Activated T-helper 1 cell treated with Interleukin-2 at 50 U/mL for 16 hours (primary cell): ENCODE measurements at places on chromosomes 16 and 17.

DNA sequence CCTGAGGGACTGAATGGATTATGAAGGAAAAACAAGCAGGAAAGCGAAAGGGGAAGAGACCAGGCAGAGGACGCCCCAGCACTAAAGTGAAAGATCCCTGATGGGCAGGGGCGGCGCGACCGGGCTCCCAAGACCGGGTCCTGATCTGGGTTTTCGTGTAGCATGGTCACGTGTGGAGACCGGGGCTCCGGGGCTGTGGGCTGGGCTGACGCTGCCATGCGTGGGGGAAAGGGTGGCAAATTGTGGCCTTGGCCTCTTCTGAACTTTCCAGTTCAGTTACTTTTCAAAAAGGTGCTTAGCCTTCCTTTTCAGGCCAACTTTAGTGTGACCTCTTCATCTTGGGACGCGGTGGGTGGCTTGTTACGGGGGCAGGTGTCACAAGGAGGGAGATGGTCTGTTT lies 57.5 kb downstream of the METRNL start:
- DNase-seq, result no peak

DNA sequence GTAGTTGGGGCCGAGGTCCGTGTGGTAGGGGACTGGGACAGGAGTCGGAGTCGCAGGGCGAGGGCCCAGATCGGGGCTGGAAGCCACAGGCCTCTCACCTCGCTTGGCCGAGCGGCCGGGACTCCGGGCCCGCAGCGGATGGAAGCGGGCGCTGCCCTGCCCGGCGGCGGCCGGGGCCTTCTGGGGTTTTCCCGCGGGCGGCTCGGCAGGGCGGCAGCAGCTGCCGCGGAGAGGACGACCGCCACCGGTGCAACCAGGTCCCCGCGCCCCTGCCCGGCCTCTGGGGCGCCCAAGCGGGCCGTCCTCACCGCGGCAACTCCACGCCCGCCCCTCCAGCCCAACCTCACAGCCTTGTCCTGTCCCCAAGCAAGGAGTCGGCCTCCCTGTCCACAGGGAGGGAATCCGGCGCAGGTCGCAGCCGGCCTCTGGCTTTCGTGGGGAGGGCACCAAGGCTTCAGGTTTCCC lies 15.6 kb upstream of the UTP6 start:
- no peak for DNase-seq

DNA sequence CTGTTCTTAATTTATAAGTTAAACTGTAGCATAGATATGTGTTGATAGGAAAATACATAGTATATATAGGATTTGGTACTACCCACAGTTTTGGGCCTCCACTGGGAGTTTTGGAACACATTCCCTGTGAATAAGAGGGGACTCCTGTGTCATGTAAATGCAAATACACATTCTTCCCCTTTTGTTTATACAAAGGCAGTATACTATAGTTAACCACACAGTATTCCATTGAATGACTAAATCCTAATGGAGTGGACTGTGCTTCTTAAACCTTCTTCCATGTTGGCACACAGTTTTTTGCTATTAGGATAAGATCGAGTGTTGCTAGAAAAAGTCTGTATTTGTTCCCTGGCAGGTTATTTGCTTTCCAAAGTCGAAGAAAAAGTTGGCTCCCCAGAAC lies 22.2 kb downstream of the TAC4 start:
- no peak for DNase-seq

GRCh38 chr16:11629071-11630030 lies 38.9 kb upstream of the SNN start:
- DNase-seq, result no peak

DNA sequence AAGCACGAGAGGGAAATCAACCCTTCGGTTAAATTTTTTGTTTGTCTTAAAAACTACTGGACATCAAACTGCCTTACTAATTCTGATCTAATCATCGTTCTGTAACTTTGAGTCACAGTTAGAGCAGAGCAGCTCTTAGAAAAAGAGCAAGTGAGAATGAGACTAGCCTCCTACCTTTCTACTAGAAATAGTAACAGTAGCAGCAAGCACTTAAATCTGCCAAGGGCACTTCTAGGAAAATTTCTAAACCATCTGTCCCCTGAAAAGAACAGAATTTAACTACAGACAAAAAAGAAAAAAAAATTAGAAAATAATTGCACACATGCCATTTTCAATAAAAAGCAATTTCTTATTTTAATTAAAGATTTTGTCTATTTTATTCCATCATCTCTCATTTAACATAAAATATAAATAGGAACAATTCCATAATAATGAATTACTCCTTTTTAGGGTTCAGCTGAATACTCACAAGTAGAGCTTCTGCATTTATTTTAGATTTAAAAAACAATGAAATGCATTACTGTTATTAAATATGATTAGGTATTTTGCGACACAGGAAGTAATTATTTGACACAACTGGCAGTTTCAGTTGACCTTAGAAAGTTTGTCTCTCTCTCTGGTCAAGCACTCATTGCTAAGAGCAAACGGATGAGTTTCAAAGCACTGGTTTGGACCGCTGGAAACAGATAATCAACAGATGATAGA lies 250.8 kb upstream of the SOX9 start:
- DNase-seq, result no peak

DNA sequence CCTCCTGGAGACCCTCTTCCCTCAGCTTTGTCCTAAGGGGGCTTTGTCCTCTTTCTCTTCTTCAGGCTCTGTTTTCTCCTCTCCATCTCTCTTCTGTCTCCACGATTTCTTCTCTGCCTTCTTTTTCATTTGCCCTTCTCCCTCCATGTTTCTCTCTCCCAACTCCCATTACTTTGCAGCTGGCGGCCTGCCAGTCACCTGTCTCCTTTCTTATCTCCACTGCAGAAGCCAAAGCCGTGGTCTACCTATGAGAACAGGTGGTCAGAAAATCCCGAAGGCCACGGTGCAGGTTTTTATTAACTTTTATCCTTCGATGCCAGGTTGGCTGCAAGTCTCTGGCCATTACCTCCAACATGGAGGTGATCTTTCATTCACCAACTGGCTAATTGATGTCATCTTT lies 45.1 kb downstream of the FZD2 start:
- no peak for DNase-seq

DNA sequence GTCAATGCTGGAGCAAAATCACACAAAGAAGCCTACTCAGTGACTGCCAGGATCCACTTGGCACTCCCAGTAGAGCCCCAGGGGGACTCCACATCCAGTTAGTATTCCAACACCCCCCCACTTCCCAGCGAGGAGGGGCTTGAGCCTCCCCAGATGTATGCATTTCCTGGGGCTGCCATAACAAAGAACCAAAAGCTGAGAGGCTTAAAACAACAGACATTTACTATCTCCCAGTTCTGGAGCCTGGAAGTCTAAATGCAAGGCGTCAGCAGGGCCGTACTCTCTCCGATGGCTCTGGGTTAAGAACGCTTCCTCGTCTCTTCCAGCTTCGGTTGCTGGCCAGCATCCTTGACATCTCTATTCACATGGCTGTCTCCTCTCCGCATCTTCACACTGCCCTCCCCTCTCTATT lies 23.0 kb upstream of the GNA13 start:
- no peak for DNase-seq

DNA sequence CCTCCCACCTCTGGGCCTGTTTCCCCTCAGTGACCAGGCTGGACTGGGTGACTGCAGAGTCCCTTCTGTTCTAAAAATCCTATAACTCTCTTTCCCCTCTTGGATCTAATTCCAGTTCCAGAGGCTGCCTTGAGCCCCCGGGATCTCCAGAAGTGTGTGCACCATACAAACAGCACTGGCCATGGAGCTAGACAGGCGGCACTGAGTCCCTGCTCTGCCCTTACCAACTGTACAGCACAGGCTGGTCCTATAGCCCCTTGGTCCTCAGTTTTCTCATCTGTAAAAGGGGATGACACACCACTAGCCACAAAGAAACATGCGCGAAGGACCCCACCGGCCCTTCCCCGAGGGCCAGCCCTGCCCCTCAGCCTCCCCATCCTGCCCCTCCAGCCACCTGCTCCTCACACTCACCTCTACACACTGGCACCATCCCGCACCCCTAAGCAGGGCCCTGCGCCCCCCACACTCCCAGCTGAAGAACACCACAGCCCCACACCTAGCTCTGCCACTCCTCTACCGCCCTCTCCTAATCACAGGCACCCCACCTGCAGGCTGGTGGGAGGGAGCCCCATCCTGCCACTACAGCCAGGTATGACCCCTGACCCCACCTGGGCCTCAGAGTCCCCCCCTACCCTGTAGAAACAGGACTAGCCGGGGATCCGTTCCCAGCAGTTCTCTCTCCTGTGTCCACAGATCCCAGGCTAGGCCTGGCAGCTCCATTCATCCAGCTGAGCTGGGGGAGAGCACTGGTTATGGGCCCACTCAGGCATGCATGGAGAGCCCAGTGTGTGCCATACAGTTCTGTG lies 913 bp upstream of the KRT16 start:
- DNase-seq, result no peak

DNA sequence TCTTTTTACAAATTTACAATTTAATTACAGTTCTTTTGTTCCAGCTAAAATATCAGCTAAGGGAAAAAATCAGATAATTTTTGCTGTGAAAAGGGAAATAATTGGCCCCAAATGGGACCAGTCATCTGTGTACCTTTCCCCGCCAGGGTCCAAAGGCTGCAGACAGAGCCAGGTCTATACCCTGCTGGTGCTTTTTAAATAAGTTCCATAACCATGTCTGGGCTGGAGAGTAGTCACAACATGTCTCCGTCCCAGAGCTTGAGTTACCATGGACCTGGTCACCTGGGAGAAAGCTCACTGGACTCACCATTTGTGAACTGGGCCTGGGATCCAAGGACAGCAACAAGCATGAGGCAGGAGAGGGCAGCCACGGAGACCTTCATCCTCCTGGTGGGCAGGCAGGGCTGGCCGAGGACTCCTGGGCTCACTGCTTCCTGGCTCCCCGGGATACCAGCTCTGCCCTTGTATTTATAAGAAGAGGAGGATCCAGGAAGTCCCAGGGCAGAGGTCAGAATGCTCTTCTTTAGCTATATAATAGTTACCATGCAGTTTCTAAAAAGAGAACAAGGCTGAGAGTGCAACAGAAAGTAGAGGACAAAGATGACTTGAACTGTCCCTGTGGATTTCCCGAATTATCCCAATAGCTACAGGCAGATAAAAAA lies at the start of gene CCL15:
CCL15 (minus strand) TSS at position 444 of the 662 bp plus-strand sequence; CDS start at position 383, 61 bp downstream.
- DNase-seq, result no peak

GRCh38 chr16:15754821-15755534 lies 101.8 kb downstream of the MYH11 start:
- DNase-seq, result no peak

DNA sequence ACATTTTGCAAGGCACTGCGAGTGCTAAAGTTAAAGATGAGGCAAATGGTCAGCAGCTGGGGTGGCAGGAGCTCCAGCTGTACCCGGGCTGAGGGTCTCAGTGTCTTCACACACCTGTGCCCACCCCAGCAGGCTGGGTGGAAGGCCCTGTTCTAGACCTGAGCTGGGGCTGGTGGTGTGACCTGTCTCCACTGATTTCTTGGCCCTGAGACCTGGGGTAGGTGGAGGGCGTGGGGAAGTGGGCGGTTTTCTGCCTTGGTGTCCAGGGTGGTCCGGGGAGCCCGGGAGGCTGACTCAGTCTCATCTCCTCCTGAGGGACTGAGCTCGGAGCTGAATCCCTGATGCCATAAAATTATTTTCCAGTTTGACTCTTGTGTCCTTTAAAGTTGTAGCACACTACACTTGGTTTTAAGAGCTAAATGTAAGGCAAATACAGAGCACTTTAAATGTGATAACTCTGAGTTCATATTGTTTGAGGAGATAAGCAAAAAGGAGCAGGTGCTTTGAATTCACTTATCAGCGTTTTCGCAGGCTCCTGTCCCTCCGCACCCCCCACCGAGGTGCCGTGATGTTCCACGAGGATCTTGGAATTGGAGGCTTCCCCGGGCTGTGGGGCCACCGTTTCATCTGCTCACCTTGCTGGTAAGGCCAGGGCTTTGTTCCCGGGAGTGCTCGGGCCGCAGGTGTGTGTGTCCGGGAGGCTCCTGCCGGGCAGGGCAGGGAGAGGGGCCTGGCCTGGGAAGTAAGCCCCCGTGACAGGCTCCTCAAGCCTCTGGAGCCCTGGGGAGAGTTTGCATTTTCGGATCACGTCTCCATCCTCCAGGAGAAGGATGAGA lies 117.0 kb downstream of the AATF start:
- DNase-seq, result no peak
